ENCODE measurements at places on chromosomes 1 and 21.

DNA sequence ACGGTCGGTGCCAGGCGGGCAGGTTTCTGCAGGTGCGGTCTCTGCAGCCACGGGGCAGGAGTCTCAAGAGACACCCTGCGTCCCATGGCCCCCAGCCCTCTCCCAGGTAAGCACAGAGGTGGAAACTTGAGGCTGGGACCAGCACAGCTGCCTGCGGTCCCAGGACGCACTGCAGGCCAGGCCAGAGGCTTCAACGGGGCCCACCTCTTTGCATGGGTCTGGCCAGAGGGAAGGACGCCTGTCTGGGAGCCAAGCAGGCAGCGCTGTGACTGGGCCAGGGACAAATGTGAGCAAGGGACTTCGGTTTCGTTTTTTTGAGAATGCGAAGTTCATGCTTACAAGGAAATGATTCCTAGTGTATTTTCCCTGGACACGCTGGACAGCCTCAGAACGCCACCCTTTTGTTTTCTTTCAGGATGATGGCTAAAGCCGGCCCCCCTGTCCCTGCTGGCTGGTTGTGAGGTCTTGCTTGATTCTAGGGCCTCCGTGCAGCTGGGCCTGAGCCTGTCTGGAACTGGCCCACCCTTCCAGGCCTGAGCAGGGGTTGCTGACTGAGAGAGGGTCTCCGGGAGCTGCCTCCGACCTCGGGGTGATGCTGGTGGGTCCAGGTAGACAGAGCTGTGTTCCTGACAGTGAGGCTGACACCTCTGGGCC is 38.3 kb downstream of the MORN1 start:
- no peak for DNase-seq

- peak; percentile 29 for DNase-seq
Observed at GRCh38 chr1:149937759-149938158, 1.1 kb upstream of the MTMR11 start.

DNA sequence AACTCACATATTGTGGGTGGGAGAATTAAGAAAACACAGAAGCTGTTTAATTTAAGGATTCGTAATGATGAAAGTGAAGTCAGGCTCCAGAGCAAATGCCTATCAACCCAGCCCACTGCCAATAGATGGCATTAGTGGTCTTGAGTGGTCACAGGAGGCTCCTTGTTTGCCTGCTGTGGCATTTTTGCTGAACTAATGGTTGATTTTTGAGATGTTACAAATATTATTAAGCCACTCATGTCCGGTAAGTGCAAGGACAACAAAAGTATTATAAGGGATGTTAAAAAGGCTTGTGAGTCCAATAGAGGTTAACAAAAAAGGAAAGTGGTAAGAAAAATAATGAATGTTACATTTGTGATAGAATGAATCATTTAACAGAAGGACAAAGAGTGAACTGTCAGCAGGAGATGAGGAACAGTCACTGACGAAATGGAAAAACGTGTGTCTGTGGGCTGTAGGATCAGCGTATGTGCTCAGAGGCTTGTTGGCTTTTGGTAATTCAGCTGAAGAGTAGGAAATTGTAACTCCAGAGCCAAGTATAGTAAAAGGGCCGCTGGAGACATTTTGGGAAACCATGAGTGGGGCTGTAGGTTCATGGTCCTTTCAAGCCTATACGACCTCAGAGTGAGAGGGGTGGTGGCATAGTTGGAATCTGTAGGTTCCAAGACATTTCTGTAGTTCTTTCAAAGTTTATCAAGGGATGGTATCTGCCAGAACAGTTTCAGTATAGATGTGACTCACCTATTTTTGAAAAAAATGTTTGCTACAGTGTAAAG is 11.2 kb downstream of the SFT2D2 start:
- DNase-seq, result no peak

DNA sequence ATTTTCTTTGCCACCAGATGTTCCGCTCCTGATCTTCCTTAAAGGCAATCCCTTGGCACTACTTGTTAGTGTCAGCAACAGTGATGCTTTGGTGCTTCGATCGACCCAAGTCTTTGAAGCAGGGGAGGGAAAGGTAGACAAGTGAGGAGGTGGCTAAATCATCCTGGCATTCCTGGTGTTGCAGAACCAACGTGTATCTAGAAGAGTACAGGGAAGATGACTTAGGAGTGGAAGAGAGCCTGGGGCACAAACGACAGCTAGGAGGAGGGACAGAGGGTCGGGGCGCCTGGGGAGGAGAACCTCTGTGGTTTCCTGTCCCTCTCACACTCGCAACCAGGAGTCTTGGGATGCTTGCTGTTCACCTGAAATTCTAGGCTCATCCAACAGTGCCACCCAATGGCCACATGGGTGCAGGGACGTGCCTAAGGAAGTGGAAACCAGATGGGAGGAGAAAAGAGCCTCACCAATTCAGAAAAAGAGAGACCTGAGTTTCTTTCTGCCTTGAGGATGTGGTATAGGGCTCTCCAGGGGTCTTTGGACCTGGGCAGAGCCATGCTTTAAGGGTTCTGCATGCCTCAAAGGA is 9.5 kb upstream of the KCNA2 start:
- DNase-seq, result peak; percentile 68

GRCh38 chr1:230270559-230271281 is 155.4 kb downstream of the PGBD5 start:
- no peak for DNase-seq

DNA sequence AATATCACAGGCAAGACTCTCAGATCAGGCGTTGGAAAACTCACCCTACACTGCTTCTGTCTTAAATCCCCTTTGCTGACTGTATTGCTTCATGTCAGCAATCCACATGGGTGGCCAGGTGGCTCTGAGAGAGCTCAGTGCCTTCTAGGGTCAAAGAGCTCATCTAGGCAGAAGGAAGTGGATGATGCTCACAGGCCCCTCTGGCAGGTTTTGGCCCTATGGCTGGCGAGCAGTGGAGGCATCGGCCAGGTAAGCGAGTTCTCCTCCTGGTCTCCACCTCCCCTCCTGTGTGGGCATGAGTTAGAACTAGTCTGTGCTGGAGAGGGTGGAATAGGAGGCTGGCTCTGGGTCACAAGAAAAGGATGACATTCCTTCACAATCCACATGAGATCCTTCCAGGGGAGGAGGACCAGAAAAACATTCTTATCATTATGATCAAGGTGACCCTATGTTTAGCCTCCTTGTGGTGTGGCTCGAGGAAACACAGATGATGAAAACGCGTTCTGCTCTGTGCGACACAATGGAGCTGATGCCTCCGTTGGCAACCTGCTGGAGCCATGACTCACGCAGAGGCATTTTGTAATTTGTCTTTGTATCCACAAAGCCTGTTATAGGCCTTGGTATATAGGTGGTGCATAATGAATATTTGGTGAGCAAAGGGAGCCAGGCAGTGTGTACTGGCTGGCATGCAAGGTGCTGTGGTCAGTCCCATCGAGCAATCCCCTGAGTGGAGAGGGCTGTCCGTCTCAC is 264.6 kb upstream of the RAB4A start:
- DNase-seq, result peak; percentile 80

DNA sequence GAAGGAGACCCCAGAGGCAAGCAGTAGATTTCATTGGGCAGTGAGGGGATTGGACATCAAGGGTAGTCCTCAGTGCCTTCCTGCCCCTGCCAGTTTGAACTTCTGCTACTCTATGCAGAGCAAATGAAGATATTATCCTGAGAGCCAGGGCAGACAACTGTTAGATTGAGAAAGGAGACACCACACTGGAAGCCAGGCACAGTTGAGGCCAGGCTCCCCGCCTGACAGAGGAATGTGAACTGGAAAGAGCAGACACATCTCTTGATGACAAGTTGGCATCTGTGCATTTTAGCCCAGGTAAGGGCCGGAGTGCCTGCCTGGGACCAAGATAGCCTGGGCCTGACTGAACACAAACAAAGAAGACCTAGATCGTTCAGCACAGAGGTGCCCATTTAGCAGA is 16.0 kb downstream of the SH3BGR start:
- DNase-seq, result no peak

- no peak for DNase-seq
Observed at GRCh38 chr1:165222580-165222979, 133.9 kb downstream of the LMX1A start.

DNA sequence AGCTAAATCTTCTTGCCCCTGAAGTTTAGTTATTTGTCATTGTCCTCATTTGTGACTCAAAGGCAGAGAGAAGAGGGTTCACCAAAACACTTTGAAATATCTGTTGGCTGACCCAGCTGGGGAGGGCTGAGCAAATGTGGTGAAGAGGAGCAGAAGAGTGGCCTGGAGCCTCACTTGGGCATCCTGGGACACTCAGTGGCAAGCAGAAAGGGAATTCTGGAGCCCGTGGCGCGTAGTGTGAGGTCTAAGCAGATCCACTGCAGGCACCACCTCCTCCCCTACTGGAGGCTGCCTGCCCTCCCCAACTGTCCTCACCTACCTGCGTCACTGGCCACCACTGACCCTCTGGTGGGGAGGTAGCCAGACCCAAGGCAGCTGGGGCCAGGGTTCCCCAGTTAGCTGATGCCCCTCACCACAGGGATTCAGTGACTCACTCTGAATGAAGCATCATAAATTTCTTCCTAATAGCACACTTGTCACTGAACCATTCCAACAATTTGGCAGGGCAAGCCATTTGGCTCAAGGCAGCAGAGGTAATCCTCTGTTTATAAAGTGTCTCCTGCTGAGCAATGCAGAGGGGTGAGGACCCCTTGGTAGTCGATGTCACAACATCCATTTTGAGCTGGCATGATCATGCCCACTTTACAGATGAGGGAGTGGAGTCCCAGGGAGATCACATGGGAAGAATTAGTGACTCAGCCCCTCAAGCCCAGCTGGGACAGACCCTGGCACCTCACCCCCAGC is 80.3 kb downstream of the NENF start:
- DNase-seq, result no peak

DNA sequence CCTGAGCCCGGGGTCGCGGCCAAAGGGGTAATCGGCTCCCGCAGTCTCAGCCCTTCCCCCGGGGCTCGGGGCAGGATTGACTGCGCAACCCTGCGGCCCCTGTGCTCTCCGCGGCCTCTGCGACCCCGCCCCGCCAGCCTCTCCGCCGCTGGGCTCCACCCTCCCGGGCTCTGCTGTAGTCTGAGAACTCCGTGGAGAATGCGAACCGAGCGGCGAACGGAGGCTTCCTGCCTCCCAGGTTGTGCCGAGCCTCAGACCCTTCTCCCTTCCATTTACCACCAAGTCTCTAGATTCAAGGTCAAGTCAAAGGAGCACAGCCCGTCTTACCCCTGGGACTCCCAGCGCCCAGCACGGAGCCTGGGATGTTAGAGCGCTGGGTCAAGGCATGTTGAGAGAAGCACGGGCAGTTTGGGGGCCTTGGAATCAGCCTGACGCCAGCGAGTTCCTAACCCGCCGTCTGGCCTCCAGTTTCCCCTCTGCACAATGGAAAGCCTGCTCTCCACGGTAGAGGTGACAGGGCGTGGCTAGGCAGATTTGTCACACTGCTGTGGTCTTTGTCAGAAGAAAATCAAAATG is 3.0 kb downstream of the ATP2B4 start:
- peak; percentile 76 for DNase-seq

GRCh38 chr1:220317161-220317560 is 44.9 kb upstream of the RAB3GAP2 start:
- no peak for DNase-seq

DNA sequence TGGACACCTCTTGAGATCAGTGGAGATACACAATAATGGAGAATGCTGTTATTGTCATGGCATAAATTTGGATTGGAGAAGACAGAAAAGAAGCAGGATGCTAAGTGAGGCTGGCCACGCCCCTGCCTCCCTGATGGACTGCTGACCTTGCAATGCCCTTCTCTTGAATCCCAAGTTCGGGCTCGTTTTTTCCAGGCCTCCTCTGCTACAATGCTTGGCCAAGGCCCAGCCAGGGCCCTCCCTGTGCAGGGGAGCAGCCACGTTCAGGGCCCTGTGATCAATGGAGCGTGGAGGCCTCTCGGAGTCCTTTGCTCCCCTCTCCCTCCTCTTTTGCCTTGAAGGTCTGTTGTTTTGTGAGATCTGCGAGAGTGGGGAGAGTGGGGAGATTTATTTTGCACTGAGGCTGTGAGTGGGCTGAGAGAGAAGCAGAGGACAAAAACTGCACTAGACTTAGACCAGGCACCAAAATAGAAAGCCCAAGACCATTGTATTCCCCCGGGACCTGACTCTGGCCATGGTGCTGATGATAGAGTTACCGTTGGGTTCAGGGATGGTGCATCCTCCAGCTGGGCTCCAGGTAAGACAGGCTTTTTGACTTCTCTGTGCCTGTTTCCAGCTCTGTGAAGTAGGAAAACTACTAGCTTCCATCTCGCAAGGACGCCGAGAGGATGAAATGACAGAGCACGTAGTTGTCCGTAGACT is 268.6 kb downstream of the KAZN start:
- DNase-seq, result peak; percentile 32

GRCh38 chr21:37392441-37392840 is 25.9 kb downstream of the DYRK1A start:
- no peak for DNase-seq

- no peak for DNase-seq
Observed at GRCh38 chr1:239735111-239735510, 348.7 kb downstream of the CHRM3 start.

- DNase-seq, result no peak
Observed at GRCh38 chr1:196887515-196888239, at the start of gene CFHR4. CFHR4 (plus strand) TSS chr1:196888052; CDS start chr1:196888151, 99 bp downstream.

GRCh38 chr1:7629011-7629410 is 142.1 kb upstream of the VAMP3 start:
- DNase-seq, result no peak

All from NB4 (cell line).